ENCODE measurements at places on chromosomes 6 and 20.

- H3K4me3 ChIP-seq = no peak overlapping the region
- no peaks in the 10 kb centered on the region for H3K27me3 ChIP-seq
- no peaks in the 10 kb centered on the region for H3K4me1 ChIP-seq
- DNase-seq = no peak
- no peaks in the 10 kb centered on the region for H3K36me3 ChIP-seq
Observed at GRCh38 chr6:117985916-117986315, 78.9 kb downstream of the SLC35F1 start.

DNA sequence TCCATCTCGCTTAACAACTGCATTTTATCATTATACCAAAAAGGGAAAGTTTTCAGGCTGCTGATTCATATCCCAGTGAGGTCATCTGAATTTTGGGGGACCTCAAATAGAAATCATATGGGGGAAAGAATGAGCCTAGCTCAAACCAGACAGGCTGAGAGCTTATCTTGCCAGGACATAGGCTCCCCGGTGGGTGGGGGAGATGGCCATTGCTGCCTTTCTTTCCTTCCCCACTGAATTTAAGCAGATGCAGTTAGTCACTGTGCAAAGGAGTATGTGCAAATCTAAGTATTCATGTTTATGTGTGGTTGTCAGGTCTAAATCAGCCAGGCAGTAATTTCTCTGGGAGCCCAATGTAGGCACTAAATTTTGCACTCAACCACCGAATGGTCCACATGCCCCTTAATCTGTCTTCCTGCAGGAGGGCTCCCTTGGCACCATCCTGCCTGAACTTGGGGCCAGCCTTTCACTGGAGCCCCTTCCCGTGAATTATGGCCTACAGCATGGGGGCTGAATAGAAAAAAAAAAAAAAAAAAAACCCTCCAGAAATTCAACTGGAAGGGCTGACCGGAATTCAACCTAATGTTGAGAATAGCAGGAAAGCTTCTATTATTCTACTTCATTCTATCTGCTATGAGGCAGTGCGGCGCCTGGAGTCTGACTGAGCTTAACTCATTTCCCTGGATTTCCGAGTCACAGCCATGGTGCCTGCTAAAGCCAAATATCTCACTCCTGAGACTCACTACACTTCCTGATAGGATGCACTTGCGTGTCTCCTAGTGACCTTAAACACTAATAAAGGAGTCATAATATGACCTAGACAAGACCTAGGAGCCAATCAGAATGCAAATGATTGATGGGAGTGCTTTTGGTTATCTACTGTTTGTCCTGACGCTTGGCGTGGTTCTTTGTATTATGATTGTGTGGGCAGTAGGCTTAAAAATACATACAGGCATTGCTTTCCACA, 161.5 kb upstream of the HEY2 start:
- no peak overlapping the region for H3K27ac ChIP-seq
- DNase-seq = no peak
- H3K27me3 ChIP-seq = no peaks in the 10 kb centered on the region
- no peaks in the 10 kb centered on the region for H3K36me3 ChIP-seq
- H3K4me1 ChIP-seq = no peaks in the 10 kb centered on the region
- H3K4me3 ChIP-seq = no peak overlapping the region

DNA sequence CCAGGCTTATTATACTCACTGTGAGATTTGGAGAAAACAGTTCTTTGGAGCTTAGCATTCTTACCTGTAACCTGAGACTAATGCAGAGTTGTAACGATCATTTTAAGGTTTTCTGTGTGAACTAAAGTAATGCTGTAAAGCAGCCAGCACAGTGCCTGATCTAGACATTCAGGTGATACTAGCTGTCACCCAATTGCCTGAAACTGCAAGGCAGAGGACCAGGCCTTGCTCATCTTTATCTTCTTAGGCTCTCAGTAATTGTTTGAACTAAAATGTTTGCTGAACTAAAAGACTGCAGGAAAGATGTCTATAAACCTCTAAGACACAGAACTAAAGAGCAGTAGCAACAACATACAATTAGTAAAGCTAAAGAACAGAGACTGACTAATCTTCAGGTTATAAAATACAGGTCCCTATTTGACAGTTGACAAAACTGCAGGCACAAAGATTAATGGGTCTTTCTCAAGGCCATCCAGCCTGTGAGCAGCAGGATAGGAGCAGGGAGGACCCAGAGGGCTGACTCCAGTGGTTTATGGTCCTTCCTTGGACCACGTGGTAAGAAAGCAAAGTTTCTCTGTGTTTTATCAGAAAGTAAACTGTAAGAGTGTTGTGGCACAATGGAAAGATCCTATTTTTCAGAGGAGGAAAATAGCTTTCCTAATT, 31.4 kb downstream of the SMLR1 start:
- peaks cover 35% of the 10 kb centered on the region for H3K36me3 ChIP-seq
- H3K4me1 ChIP-seq = peaks cover 7% of the 10 kb centered on the region
- H3K27ac ChIP-seq = no peak overlapping the region
- H3K4me3 ChIP-seq = no peak overlapping the region
- DNase-seq = no peak

DNA sequence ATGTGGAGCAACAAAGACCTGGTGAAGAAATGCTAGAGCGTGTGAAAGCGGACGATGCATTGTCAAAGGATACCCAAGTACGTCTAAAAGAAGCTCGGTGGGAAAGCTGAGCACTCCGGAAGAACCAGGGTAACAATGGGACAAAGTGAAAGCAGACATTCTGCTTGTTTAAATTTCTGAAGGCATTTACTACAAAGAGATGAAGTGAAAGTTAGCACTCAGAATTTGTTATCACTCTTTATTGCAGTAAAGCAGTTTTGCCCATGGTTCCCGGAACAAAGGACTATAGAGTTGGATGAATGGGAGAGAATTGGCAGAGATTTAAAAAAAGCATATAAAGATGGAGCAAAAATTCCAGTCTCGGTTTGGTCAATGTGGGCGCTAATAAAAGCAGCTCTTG, 12.8 kb upstream of the IRAK1BP1 start:
- H3K27ac ChIP-seq = no peak overlapping the region
- H3K27me3 ChIP-seq = no peaks in the 10 kb centered on the region
- DNase-seq = no peak
- H3K36me3 ChIP-seq = no peaks in the 10 kb centered on the region
- H3K4me3 ChIP-seq = no peak overlapping the region
- no peaks in the 10 kb centered on the region for H3K4me1 ChIP-seq

- no peak overlapping the region for H3K27ac ChIP-seq
- H3K27me3 ChIP-seq = no peaks in the 10 kb centered on the region
- no peaks in the 10 kb centered on the region for H3K36me3 ChIP-seq
- DNase-seq = peak; percentile 34
- no peak overlapping the region for H3K4me3 ChIP-seq
Observed at GRCh38 chr6:21295506-21296240, 297.9 kb upstream of the SOX4 start.

DNA sequence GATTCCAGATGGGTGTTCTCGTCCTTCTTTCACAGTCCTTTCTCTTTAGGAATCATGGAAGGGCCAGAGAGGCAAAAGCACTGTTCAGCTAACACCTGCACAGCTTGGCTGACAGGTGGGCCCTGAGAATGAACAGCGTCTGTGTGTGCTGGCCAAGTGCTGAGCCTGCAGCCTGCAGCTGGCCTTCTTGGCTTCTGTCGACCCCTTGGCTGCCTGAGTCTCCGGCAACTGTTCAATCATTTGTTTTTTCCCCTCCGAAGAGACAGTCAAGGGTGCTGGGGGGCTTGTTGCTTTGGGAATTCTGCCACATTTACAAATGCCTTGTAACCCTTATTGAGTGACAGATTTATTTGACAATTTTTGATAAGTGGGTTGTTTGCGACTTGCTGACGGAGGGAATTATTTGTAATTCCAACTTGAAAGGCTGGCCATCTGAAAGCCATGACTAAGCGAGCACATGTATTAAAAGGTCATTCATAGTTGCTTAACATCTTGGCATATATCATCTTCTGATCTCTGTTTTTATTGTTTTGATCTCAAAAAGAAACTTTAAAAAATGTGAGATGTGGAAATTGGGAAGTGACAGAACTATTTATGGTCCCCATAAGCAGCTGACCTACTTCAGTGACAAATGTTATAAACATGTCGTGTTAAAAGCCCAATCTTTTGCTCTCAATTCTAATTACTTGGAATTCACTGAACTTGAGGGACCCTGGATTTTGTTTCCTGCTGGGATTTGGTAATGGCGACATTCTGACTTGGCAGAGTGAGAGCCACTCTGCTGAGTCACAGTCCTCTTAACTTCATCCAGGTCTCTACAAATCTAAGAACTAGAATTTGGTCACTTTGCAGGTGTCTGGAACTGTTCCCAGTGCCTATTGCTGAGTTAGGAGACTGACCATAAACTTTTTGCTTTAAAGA, 41.9 kb upstream of the FERMT1 start:
- H3K27ac ChIP-seq = no peak overlapping the region
- H3K4me3 ChIP-seq = no peak overlapping the region
- no peaks in the 10 kb centered on the region for H3K36me3 ChIP-seq
- H3K27me3 ChIP-seq = no peaks in the 10 kb centered on the region
- DNase-seq = no peak

- H3K4me3 ChIP-seq = no peak overlapping the region
- H3K27me3 ChIP-seq = no peaks in the 10 kb centered on the region
- no peak for DNase-seq
- no peak overlapping the region for H3K27ac ChIP-seq
- H3K4me1 ChIP-seq = peaks cover 7% of the 10 kb centered on the region
- H3K36me3 ChIP-seq = peaks cover 86% of the 10 kb centered on the region
Observed at GRCh38 chr6:73610444-73611275, 43.1 kb downstream of the SLC17A5 start.

- H3K36me3 ChIP-seq = peaks cover 23% of the 10 kb centered on the region
- no peaks in the 10 kb centered on the region for H3K27me3 ChIP-seq
- H3K4me3 ChIP-seq = no peak overlapping the region
Observed at GRCh38 chr6:52536424-52536916, 40.4 kb downstream of the TRAM2 start.

- no peak for DNase-seq
- H3K4me1 ChIP-seq = peaks cover 3% of the 10 kb centered on the region
- H3K4me3 ChIP-seq = no peak overlapping the region
- H3K27me3 ChIP-seq = no peaks in the 10 kb centered on the region
- no peak overlapping the region for H3K27ac ChIP-seq
Observed at GRCh38 chr6:73182021-73182607, 43.2 kb downstream of the KHDC1L start.

DNA sequence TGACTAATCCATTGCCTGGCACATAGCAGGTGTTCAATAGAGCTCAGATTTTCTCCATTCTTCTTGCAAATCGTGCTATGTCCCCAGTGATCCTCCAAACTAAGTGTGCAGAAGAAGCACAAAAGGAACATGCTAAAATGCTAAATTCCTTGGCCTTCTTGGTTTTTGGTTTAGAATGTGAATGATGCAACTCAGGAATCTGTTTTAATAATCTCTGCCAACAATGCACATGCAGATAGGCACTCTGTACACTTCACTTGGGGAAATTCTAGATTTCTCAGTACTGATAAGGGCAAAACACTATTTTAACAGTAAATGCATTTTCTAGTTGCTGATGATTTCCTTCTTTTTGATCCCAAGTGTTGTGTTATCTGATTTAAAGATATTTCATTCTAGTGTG, 35.2 kb downstream of the SLC22A1 start:
- H3K27me3 ChIP-seq = no peaks in the 10 kb centered on the region
- H3K4me1 ChIP-seq = peaks cover 5% of the 10 kb centered on the region
- DNase-seq = no peak
- H3K36me3 ChIP-seq = no peaks in the 10 kb centered on the region
- no peak overlapping the region for H3K4me3 ChIP-seq
